DMS53 (cell line): ENCODE measurements at places on chromosomes 2 and 18.

DNA sequence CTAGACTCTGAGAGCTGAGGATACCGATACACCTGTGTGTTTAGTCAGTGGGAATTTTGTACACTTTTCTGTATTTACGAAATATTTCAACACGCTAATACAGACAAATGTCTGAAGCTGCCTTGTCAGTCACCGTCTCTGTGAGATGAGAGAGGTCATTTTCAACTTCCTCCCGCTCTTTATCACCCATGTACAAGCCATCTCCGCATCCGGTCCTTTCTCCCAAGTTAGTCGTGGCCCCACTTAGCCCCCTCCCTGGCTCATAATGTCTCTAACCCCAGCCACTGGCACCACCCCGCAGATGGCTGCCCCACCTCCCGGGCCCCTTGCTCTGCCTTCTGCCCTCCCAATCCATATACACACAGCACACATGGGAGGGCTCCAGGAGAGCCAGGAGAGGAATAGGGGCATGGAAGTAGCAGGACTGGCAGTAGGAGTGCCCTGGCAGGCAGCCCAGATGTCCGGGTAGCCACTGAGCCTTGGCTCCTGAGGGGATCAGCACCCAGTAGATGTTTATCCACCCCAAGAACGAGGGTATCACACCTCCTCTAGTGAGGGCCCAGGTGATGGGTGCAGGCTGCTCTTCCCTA is 2.0 kb upstream of the RUFY4 start:
- DNase-seq, result no peak

DNA sequence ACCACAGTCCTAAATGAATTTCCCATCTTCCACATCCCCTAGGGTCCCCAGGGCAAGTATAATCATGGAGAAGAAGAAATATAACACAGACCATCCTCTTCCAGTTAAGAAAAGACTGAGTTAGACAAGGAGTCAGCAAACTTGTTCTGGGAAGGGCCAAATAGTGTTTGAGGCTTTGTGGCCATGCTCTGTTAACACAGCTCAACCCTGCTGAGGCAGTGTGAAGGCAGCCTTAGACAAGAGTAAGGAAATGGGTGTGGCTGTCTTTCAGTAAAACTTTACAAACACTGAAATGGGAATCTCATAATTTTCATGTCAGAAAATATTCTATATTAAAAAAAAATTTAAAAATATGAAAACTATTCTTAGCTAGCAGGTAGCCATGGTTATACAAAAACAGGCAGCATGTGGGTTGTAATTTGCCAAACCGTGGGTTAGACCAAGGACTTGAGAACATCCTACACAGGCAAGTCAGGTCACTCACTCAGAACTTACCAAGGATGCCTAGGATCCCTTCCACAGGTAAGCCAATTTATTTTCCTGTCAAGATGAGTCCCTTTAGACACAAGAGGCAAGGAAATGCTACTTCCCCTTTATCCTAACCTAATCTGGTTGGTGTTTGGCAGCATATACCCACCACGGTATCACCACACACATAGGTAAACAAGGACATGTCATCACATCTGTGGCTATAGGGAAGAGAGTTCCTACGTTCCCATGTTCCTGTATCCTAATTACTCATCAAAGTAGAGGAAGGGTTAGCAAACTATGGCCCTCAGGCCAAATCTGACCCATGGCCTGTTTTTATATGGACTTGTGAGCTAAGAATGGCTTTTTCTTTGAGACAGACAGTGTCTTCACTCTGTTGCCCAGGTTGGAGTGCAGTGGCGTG is 31.9 kb downstream of the C2orf74 start:
- no peak for DNase-seq

- peak; percentile 71 for DNase-seq
These were observed 169.0 kb upstream of the COPS8 start for GRCh38 chr2:236916651-236917050.

- peak; percentile 100 for DNase-seq
These were observed 74.7 kb downstream of the TNFRSF11A start for GRCh38 chr18:62399781-62400308.

- DNase-seq, result peak; percentile 33
These were observed 2.4 kb downstream of the AGAP1 start for GRCh38 chr2:235496239-235496621.

DNA sequence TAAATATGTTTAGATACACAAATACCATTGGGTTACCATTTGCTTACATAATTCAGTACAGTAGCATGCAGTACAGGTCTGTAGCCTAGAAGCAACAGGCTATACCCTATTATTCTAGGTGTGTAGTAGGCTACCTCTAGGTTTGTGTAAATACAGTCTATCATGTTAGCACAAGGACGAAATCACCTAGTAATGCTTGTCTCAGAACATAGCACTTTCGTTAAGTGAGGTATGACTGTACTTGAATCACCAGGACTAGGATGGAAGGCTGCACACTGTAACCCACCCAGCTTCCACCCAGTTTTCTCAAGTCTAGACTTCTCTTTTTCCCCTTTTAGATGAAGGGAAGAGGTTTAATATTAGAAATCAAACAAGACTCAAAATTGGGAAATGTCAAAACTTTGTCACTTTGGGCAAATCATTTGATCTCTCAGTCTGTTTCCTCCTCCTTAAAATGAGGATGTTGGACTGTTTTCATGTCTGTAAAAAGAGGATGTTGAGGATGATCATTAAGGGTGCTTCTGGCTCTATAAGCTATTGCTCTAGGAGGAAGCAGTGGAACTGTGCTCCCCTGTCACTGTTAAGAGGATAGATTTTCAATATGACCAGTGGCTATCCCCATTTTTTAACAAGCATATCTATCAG is 3.7 kb upstream of the SOCS6 start:
- no peak for DNase-seq

- DNase-seq, result no peak
These were observed 1906.0 kb upstream of the PIK3C3 start for GRCh38 chr18:40048886-40049650.

DNA sequence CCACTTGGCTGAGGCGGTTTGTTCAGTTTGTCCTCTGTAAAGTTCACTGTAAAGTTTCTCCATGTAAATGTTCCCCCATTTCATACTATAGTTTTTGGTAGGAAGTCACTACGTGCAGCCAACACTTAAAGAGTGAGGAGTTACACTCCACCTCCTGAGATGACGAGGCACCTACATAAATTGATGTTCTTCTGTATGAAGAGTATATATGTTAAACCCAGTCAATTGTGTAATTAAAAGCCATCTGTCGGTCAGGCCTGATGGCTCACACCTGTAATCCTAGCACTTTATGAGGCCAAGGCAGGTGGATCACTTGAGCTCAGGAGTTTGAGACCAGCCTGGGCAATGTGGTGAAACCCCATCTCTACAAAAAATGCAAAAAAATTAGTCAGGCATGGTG is 7.6 kb downstream of the PIGN start:
- DNase-seq, result peak; percentile 47

DNA sequence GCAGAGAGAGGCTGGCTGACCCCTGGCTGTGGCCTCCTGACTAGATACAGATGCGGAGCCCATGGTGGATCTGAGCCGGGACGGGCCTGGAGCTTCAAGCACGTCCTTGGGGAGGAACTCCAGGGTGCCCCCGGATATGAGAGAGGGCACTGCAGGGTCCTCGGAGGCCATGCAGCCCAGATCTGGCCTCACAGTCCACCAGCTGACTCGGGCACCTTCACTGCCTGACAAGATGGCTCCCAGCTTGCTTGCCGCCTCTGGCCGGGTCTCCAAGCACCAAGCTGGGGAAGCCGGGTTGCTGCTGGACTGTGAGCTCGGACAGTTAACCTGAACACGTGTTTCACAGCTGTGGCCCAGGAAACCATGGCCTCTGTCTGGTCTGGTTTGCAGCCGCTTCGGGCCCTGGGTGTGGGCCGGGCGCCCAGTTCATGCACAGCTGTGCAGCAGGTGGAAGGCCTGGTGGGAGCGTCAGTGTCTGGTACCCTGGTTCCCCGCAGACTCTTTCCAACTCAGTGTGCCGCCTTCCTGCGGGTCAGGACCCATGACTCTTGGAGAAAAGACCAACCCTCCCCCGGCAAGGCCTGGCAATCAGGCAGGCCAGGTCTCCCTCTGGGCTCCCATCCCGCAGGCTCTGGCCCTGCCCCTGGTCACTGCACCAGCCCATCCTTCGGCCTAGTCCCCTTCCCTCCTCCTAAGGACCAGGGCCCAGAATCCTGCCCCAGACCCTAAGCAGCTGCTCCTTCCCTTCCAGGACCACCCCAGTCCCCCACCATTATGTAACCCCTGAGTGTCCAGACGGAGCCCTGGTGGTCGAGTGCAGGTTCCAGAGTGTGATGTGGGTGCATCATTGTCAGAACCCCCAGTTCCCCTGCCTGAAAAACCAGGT is 74.6 kb upstream of the OTOS start:
- DNase-seq, result no peak

GRCh38 chr2:234427081-234428061 is 69.5 kb downstream of the ARL4C start:
- no peak for DNase-seq

- no peak for DNase-seq
These were observed 27.3 kb downstream of the PREPL start for GRCh38 chr2:44333994-44334393.

GRCh38 chr18:73669297-73669696 is 478.3 kb downstream of the FBXO15 start:
- no peak for DNase-seq

DNA sequence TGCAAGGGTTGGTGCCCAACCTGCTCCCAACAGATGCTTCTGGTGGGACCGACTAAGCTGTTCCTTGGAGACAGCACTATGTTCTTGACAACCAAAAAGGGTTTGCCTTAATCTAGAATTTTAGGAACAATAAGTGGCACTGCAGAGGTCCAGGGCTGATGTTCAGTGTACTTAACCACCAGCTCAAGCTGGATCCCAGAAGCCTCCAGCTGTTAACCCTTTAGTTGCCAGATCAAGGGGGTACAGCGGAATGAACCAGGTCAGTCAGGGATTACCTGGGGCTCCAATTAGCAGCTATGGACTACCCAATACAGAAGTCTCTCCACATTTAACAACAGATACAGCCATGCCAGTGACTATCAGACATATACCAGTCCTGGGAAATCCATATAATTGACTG is 3.5 kb downstream of the GPR75 start:
- DNase-seq, result no peak

GRCh38 chr2:121019756-121020155 is 265.2 kb downstream of the TFCP2L1 start:
- DNase-seq, result no peak

- peak; percentile 99 for DNase-seq
These were observed 6.4 kb upstream of the PSD4 start for GRCh38 chr2:113167115-113167932.

DNA sequence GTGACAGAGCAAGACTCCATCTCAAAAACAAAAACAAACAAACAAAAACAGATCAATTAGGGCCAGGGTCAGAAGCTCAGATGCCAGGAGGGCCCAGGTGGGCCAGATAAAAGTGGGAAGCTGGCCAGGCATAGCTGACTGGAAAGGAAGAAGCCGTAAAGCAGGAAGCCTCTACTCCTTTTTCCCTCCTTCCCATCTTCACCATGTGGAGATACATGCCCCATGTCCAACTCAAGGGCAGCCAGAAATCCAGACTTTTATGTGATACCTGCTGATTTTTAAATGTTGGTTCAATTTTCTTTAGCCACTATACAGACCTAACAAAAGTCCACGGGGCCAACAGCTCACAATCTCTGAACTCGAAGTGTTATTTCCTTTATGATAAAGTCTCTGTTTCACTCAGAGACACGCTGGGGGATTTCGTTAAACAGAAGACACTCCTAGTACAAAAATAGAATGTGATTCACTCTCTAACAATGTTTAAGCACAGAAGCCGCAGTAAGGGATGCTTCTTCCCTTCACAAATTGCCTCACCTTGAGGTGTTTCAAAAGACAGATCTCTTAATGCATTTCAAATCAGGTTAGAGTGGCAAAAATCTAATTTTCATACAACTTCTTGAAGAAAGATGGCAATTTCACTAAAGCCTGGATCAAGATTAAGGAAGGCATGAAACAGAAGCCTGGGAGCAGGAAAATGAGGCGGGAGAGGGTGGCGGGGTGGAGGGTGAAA is 14.0 kb downstream of the TMEM247 start:
- no peak for DNase-seq

GRCh38 chr2:147631294-147631693 is 213.5 kb upstream of the ACVR2A start:
- no peak for DNase-seq

DNA sequence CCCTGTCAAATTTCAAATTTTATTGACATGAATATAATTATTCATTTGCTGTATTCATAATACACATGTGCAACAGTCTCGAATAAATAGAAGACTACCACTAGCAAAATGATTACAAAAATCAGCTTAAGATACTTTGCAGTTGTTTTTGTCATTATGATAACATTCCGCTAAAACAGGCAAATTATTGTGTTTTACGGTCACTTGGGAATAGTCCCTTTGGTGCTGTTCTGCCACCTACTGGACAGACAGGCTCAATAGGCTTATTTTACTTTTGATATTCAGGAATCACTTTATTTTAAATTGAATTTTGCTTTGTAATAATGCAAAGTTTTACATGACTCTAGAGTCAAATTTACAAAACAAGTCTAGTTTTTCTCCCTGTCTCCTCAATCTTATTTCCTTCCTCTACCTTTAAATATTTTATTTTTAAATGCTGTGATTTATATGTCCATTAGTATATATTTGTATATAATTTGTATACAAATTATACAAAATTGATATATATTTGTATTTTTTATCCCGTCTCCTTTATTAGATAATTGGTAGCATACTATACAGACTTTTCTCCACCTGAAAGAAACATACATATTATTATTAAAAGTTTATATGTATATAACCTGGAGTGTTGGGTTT is 456.3 kb downstream of the DLGAP1 start:
- DNase-seq, result peak; percentile 89

DNA sequence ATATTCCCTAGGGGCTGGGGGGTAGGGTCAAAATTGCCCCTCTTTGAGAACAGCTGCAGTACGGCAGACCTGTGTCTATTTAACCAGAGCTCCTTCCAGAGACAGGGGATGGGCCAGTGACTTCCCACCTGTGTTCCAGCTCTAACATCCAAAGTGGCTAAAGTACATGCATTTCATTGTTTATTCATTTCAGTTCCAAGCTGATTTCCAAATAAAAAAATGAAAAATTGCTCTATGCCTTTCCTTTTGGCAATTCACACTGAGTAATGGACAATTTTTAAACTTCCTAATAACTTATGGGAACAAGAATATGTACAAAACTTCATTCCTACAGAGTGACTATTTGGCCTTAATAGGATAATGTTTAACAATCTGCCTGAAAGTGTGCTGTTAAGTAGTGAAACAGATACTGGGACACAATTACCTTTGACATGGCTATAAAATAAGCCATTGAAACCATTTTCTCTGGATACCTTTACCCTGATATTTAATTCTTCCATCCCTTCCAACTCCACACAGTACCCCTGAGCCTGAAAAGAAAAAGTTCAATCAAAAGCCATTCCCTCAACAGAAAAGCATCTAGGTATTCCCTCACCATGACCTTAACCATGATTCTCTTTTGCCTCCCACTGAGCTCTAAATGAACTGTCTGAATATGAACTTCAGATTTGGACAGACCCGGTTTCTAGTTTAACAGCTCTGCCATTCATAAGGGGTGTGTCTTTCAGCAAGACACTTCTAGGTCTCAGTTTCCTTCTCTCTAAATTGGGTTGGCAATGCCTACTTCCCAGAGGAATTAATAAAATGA is 73.1 kb downstream of the RDH14 start:
- DNase-seq, result no peak
